Smooth muscle cell of bladder (primary cell): ENCODE measurements at places on chromosomes 2 and 18. TPM values are rescaled to one million over a fixed set of nuclear protein-coding genes. Genes with fewer than 3 reads are reported as not detected.

The SLC8A1 gene
- 13.1 and 19.8 TPM in 2 replicates for total RNA-seq

The RAB6D gene
- total RNA-seq, result not detected in 2 replicates

The SERPINB13 gene
- total RNA-seq, result not detected in 2 replicates

The BCS1L gene
- total RNA-seq, result 28.2 and 30.6 TPM in 2 replicates

The TRIM43 gene
- total RNA-seq, result not detected in 2 replicates
